Activated CD4-positive, alpha-beta T cell treated with anti-CD3 and anti-CD28 coated beads, Interleukin-2, amount 10 ng/mL, durations not matched to agents 7 days and 5 days (primary cell): ENCODE measurements at places on chromosomes 2 and 18. TPM values are rescaled to one million over a fixed set of nuclear protein-coding genes. Genes with fewer than 3 reads are reported as not detected.

AQP12A gene
- total RNA-seq = not detected

LYG2 gene
- not detected for total RNA-seq

ECEL1 gene
- total RNA-seq = not detected

GCKR gene
- not detected for total RNA-seq

GAL3ST2 gene
- not detected for total RNA-seq

COL4A4 gene
- total RNA-seq = 0.15 TPM

CCDC148 gene
- 0.15 TPM for total RNA-seq

SCN3A gene
- total RNA-seq = not detected

AGPS gene
- total RNA-seq = 61.3 TPM

FBXO15 gene
- total RNA-seq = 0.54 TPM

PDCL3 gene
- 38.9 TPM for total RNA-seq

CFAP221 gene
- not detected for total RNA-seq

ALLC gene
- not detected for total RNA-seq
